ENCODE measurements at places on chromosomes 3 and 15.

- no peak for DNase-seq
Measured at GRCh38 chr3:15023249-15023648, 41.9 kb downstream of the MRPS25 start.

DNA sequence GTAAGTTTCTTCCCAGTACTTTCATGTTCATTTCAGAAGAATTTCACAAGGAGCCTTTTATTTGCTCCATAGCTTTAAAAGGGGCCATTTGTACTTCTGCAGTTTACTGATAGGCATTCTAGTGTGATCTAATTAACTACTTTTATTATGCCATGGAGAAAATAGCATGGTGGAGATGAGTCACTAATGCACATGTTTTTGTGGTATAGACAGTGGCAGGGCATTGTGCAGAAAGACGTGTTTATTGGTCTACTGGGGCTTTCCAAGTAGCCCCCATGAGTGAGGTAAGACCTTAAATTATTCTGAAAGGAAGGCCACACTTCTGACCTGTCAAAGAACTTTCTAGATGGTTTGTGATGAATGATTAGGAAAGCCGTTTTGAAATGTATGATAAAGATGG lies 810.0 kb upstream of the NR2F2 start:
- no peak for DNase-seq

- DNase-seq, result no peak
Measured at GRCh38 chr15:60350108-60350507, 47.7 kb downstream of the ANXA2 start.

GRCh38 chr3:120637851-120638559 lies 41.9 kb downstream of the NDUFB4 start:
- DNase-seq, result no peak

DNA sequence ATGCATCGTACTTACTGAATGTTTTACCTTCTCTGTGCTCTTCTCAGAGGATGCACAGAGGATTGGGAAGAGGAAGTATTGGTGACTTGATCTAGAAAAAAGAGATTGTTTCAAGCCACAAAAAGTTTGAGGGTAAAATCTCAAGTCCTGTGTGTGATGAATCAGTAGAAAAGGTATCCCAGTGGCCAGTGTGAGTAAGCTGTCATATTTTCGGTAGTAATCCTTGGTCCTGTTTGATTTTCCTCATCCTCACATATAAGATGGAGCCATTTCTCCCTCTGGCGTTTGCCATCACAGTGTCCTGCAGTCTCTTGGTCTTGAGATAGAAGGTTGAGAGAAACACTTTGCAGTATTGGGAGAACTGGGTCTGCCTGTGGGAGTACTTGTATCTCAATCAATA lies 166.8 kb downstream of the LPP start:
- DNase-seq, result no peak

DNA sequence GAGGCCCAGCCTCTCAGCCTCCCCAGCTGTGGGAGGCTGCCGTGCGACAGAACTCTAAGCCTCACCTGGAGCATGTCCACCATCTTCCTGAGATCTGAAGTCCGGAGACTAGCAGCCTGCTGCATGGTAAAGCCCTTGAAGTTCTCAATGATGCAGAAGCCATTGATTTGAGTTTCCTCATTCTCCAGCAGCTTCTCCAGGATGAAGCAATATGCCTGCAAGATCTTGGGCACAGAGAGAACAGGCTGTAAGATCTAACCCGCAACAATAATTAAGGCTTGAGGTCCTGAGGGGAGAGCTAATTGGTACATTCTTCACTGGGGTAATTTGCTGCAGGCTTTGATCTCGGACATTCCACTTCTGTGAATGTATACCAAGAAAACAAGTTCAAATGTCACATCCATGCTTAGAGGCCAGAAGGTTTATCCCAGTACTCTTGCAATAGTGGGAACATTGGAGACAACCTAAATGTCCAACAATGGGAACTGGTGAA lies 9.7 kb downstream of the RLBP1 start:
- DNase-seq, result no peak

- DNase-seq, result no peak
Measured at GRCh38 chr3:153852355-153852754, 268.8 kb upstream of the ARHGEF26 start.

- DNase-seq, result no peak
Measured at GRCh38 chr3:111956995-111957734, 21.7 kb upstream of the ABHD10 start.

DNA sequence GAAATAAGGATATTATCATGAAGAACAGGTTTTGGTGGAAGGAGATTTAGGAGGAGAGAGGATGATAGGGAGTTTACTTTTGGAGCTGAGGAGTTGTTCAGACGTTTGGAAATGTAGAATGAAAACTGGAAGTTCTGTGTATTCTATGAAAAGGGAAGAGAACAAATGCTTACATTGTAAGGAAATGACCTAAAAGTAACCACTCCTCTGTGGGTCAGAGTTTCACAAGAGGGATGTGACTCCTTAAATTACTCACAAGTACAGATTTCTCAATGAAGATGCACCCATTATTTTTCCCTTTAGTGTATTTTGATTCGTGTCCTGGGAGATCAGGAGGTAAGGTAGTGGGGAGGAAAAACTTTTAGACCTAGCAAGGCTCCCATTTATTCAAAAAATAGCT lies 4.0 kb downstream of the RNF13 start:
- no peak for DNase-seq

- DNase-seq, result peak; percentile 74
Measured at GRCh38 chr15:33132722-33133345, 61.7 kb downstream of the FMN1 start.

DNA sequence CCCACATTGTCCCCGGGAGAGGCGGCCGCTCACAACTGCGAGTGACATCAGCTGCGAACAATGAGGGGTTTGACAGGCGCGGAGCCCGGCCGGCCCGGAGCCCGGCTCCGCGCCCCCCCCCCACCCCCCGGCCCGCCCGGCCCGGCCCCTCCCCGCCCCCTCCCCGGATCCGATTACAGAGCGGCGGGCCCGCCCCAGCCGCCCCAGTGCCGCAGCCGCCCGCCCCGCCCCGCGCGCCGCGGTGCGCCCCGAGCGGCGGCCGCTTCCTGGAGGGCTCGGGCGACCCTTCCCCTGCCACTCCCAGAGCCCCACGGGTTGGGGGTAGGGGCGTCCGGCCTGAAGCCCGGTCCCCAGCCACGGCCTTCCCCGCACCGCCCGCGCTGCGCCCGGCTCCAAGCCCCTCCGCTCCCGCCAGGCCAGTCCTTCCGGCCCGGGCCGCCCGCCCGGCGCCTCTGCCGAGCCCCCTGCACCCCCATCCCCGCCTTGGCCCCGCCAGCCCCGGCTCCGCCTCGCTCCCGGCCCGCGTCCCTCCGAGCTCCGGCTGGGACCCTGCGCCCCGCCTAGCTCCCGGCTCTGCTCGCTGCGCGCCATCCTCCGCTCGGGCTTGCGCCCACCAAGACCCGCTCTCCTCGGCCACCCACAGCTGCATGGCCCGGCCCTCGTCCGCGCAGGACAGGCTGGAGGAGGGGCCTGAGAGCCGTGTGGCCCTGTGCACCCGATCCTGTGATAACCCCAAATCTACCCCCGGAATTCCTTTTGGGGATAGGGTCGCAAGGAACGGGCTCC lies at the start of gene PCBP4:
PCBP4 (minus strand) TSS at position 71 of the 786 bp plus-strand sequence. CDS start 6,214 bp downstream, outside the sequence.
- no peak for DNase-seq

DNA sequence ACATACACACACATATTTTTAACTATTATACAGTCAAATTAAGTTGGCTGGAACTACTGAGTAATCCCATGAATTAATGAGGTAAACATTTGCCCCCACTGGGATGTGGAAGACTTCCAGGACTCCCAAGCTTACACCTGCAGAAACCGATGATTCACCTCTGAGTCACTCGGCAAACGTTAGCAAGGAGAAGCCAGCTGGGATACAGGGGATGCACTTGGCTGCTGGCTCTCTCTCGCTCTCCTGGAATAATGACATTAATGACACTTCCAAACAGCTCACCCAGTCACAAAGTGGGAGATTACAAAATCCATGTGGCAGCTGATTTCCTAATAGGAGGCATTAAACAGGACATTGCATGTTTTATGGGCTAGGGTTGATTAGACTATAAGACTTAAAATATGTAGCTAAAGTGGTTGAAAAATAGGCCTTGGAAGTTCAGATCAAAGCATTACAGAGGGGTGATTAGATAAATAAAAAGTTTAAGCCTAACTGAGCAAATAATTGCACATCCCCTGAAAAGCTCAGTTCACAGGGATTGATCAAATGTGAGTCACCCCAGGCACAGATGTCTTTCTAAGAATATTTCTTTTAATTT lies 500.9 kb downstream of the SOX2 start:
- peak; percentile 92 for DNase-seq

- no peak for DNase-seq
Measured at GRCh38 chr3:152379415-152380042, 110.8 kb downstream of the MBNL1 start.

DNA sequence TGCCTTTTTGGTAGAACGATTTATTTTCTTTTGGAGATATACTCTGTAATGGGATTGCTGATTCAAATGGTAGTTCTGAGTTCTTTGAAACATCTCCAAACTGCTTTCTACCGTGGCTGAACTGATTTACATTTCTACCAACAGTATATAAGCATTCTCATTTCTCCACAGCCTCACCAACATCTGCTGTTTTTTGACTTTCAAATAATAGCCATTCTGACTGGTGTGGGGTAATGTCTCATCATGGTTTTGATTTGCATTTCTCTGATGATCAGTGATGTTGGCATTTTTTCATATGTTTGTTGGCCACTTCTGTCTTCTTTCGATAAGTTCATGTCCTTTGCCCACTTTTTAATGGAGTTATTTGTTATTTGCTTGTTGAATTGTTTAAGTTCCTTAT lies 154.0 kb downstream of the ABHD5 start:
- no peak for DNase-seq

- DNase-seq, result no peak
Measured at GRCh38 chr3:85524104-85524503, 565.3 kb downstream of the CADM2 start.

GRCh38 chr3:114207768-114208167 lies 28.9 kb upstream of the DRD3 start:
- no peak for DNase-seq

DNA sequence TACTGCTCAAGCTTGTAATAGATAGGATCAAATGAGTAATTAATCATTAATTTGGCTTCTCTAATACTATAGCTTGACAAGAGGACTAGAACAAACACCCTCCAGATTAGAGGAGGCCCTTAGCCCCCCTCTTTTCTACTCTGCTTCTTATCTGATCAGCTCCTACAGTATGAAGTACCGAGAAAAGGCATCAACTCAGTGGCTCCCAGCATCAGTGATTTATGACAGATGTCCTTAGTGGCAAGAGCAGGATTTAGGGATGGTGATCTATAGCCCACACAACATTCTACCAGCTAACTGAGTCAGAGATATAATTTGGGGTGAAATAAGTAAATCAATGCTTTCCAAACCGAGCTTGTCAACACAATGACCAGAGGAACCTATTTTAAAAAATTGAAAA lies 541.1 kb downstream of the NLGN1 start:
- DNase-seq, result no peak

GRCh38 chr3:59496250-59496649 lies 446.4 kb upstream of the CFAP20DC start:
- no peak for DNase-seq

DNA sequence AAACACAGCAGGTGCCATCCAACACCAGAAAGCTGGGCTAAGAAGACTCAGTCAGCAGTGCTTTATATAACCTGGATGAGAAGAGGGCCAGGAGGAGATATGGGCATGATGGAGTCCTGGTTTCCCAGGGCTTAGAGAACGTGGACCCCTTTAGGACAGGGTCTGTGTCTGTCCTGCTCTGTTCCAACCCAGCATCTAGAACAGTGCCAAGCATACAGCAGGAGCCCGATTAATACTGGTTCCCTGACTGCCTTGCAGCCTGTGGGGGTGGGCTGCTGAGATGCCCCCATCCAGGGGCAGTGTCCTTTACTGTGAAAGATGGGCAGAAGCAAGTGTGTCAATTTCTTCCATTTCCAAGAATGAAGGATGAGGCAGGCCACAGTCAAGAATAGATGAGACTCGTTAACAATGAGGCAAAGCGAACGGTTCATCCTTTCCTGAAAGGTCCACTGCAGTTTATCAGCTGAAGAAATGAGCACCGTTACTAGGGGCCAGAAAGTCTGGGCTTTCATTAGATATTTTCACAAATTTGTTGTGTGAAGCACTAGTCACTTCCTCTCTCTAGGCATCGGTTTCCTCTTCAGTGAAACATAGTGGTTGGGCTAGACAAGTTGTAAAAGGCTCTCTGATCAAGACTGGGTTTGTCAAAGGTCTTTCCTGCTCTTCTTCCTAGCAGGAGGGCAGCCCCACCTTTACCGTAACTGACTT lies 72.0 kb upstream of the HERC1 start:
- DNase-seq, result no peak

- peak; percentile 65 for DNase-seq
Measured at GRCh38 chr3:28667646-28668621, 319.3 kb upstream of the AZI2 start.

DNA sequence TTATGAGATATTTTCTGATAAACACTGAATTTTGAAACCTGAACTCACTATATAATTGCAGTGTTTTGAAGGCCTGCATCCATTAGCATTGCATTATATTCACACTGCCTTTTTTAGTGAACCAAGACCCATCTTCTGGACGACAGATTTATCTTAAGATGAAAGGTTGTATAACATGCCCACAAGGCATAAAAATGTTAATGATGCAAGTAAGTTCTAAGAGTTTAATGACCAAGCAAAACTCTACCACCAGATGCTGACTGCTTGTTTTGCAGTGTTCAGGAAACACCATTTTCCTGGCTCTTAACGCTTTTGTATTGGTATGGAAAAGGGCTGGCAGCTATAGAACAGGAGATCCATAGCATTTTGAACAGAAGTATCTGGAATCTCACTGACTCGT lies 46.1 kb downstream of the USP50 start:
- no peak for DNase-seq

DNA sequence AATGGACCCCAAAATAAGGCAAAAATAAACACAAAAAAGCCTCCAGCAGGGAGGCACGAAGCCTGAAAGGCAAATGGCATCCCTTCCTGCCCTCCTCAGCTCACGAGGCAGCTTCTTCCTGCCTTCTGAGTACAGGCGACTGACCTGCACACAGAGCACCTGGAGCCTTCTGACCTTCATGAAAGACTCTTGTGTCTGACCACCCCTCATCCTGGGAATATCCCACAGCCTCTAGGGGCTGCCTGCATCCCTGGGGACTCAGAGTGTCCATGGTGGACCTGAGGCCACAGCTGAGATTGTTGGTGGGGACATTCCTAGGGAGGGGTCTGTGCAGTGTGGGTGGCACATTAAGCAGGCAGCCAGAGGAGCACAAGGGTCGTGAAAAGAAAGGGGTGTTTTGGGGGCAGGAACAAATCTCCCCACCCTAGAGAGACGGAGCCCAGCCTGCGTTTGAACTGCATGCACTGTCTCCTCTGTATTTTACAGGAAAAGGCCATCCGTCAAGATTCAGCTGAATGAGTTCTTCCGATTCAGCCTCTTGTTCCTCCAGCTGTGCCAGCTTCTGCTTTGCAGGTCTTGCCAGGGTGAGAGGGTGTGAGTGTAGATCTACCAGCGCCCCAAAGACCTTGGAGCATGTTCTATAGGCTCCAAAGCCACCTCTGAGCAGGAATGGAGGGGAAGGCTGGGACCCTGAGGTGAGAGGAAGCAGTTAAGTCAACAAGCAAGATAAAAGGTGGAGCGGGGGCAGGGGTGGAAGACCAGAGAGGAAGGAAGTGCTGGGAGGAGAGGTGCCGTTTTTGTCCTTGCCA lies 80.4 kb upstream of the MEF2A start:
- DNase-seq, result no peak

GRCh38 chr15:65877749-65878148 lies 8.5 kb downstream of the RAB11A start:
- no peak for DNase-seq

GRCh38 chr15:63870487-63871209 lies 36.9 kb upstream of the HERC1 start:
- peak; percentile 51 for DNase-seq
